Progenitor cell of endocrine pancreas (in vitro differentiated cells): ENCODE measurements at places on chromosomes 16 and 17.

- peak; percentile 62 for DNase-seq
These were observed 471 bp upstream of the PRKAR1A start for GRCh38 chr17:68511671-68512246.

DNA sequence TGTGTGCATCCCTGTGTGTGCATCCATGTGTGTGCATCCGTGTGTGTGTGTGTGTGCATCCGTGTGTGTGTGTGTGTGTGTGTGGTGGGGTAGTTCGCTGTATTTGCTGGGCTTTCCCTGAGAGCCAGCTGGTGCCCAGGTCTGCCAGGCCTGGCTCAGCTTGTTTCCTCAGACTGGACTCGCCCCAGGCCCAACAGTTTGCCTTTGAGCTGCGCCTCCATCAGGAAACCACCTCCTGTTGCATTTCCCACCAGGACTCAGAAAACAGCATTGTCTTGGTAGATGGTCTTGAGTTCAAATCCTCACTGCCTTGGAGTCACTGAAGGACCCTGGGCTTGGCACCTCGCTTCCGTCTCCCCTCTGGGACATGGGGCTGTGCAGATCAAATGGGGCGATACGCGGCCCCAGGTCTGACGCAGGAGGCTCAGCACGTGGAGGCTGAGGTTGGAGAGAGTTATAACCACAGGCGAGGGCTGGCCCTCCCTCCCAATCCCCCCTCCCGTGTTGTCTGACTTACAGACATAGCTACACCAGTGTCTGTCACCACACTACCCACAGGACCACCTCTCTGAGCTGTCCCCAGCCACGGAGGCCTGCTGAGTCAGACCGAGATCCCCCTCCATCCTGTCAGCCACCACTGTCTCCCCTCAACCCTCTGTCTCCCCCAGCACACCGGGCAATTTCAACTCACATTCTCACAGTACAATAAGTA, 4.7 kb downstream of the ITGAE start:
- DNase-seq = no peak

- no peak for DNase-seq
These were observed 27.3 kb downstream of the KDM8 start for GRCh38 chr16:27230562-27231001.

- DNase-seq = no peak
These were observed 187.4 kb upstream of the CACNG5 start for GRCh38 chr17:66647391-66647983.

DNA sequence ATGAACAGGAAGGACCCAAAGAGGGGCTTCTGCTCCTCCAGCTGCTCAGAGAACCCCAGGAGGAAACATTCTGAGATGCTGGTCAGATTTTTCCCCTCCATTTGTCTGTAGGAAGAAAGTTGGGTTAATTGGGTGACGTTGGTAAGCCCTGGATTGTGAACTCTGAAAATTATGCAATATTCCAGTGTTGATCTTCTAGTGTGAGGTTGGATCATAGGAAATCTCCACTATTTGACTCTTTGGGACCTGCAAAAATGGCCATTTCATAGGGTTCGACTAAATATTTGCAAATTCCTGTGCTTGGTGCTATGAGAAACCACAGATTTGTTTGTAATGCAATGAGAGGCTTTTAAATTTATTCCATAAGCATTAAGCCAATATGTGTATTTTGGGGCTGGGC, at the start of gene OR1G1:
OR1G1 (minus strand) TSS at position 101 of the 400 bp plus-strand sequence; CDS start at position 101, 0 bp downstream.
- no peak for DNase-seq

DNA sequence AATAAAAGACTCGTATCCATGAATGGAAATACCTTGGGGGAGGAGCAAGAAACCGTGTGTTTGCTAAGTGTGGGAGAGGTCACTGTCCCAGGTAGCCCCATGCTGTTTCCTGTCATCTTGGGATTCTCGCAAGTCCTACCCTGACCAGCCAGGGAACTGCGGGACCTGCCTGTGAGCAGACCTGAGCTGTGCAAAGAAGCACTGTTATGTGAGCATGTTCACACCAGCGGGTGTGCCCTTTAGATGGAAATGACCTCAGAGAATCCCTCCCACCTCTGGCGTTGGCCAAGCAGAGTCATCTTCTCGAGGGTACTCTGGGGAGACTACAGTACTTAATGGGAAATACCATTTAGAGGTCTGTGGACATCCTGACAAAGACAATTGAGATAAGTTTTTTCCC, 127.0 kb upstream of the MON1B start:
- no peak for DNase-seq
